ENCODE measurements at places on chromosomes 5 and 9.

DNA sequence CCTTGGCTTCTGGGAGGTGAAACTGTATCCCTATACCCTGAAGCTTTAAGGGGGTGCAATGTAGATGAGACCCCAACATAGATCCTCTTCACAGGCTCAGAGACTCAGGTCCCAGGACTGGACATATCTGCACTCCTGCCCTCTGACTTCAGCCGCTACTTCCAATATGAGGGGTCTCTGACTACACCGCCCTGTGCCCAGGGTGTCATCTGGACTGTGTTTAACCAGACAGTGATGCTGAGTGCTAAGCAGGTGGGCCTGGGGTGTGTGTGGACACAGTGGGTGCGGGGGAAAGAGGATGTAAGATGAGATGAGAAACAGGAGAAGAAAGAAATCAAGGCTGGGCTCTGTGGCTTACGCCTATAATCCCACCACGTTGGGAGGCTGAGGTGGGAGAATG lies 5.4 kb downstream of the CA9 start:
- DNase-seq = no peak

DNA sequence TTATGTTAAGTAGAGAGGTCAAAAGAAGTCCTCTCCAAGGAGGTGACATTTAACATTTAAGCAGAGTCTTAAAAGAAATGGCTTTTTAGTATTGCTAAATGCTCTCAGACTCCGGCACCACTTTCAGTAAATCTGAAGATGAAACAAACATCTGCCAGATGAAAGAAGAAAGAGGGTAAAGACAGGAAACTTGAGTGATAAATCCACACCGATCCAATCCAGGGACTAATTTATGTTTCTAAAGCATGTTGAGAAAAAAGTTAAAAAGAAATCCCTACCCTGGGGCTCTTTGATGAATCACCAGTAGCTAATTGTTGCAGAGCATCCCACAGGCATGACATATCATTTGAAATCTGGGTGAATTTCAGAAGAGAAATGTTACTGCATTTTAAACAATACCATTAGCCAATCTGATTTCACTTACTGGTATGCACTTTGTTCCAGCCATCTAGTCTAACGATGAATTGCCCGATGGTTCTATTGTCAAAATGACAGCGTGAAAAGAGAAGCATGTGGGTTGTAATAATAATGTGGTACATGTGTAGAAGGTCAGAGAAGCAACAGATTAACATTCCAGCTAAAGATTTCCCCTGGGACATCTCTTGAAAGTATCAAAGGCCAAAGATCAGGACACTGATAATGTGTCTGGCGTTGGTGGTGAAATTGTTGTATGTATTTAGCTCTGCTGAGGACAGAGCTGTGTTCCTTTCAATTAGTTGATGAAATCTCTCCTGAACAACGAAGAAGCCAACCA lies 485.7 kb downstream of the CSNK1G3 start:
- DNase-seq = no peak

- no peak for DNase-seq
These were observed 58.0 kb downstream of the RNF38 start for GRCh38 chr9:36341936-36342577.

DNA sequence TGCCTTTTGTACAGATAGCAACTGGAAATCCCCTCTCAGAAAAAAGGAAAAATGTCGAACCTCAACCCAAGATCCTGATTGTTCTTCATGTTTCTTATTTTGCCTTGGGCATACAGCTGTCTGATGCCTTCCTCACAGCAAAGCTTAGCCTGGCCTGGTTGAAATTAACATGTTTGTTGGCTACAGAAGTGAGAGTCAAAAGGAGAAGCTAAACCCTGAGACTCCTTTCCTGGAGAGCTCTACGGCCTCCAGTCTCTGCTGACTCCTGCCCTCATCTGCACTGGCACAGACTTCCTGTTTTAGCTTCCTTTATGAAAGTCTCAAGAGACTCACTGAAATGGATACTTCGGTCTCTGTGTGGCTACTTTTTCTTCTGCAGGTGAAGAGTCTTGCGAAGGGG lies 186.7 kb downstream of the PARP8 start:
- no peak for DNase-seq

GRCh38 chr5:124110942-124111341 lies 599.0 kb downstream of the CSNK1G3 start:
- no peak for DNase-seq

DNA sequence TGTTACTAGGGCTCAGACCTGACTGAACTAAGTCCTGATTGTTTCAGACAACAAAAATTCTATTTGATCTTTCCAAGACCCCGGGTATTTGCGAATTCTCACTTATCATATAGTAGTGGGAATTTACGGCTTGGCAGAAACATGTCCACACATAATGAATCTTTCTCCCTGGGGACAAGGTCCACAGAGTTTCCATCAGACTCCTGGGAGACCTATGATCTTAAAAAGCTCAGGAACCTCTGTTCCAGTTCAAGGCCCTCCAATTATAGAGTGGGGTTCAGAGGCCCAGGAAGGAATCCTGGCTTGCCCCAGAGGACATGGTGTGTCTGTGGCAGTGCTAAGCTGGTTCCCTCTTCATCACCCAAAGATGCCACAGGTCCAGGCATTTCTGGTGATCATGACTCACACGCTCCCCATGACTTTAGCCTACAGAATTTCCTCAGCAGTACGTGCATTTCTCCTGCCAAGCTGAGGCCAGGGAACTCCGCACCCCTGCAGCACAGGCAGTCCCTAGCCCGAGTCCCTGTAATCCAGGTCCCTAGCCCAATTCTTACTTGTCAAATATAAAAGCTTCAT lies 12.6 kb downstream of the RAPGEF1 start:
- no peak for DNase-seq

DNA sequence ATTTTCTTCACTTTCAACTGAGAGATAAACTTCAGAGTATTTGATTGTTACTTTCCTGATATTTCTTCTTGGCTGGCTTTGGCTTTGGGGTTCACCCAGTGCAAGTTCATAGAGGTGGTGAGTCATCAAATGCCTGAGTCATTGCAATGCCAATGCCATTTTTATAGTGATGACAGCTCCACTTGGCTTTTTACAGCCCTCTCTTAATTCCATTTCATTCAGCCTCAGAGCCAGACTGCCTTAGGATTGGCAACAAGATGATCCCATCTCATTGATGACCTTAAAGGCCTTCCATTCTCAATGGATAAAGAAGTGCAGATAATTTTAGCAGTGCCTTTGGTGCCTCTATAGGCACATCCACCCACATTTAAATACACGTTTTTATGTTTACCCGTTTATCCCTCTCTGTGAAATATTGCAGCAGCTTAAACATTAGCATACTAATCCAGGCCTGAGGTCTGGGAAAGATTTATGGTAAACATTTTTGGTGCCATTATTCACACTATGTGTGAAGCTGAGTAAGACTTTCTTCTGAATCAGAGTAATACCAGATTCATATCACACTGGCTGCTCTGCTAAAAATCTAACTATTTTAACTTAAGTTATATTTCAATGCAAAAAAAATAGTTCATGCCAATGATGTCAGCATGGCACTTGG lies 88.9 kb upstream of the TYRP1 start:
- DNase-seq = no peak

DNA sequence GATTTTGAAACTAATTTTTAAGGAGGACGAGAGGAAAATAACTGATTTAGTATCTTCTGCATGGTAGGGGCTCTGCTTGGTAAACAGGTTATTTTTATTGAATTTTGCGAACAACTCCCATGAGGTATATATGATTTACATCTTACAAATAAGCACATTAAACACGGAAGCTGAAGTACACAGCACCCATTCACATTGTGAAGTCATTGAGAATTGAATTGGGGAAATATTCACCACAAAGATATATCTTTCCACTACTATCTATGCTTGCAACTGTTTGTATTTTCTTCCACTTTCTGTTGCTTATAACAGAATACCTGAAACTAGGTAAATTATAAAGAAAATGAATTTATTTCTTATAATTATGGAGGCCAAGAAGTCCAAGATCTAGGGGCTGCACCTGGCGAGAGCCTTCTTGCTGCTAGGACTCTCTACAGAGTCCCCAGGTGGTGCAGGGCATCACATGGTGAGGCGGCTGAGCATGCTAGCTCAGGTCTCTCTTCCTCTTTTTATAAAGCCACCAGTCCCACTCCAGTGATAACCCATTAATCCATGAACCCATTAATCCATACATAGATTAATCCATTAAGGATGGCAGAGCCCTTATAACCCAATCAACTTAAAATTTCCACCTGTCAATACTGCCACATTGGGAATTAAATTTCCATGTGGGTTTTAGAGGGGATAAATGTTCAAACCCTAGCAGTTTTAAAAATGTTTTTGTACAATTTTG lies 79.0 kb upstream of the ZNF608 start:
- no peak for DNase-seq
